Stimulated activated CD4-positive, alpha-beta T cell treated with anti-CD3 and anti-CD28 coated beads, Interleukin-4, amount 100 ng/mL, for 4 hours (primary cell): ENCODE measurements at places on chromosomes 4 and X.

- DNase-seq, result no peak
Observed at GRCh38 chrX:150542846-150543229, 25.6 kb upstream of the MTM1 start.

- no peak for DNase-seq
Observed at GRCh38 chr4:37745946-37746345, 59.8 kb upstream of the RELL1 start.

- no peak for DNase-seq
Observed at GRCh38 chr4:134754301-134755019, 552.9 kb upstream of the PABPC4L start.

DNA sequence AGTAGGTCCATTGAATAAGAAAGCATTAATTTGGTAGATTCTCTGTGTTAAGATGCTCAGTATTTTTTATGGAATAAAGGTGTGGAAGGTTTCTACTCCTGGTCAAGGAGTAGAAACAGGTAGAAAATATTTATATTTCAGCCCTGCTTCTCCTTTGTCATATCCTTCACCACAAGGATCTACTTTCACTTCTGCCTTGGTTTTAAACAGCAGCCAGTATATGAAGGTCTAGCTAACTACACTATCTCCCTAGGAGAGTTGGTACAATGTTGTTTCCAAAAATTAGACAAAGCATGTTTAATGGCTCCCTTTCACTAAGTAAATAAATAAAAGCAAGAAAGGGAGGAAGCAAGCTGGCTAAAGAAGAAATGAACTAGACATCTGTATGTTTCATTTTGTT, 44.6 kb upstream of the GYPA start:
- DNase-seq, result no peak

GRCh38 chr4:22235698-22236097, 280.2 kb downstream of the ADGRA3 start:
- no peak for DNase-seq
